ENCODE measurements at places on chromosomes 1 and 21.

- no peak for DNase-seq
These were observed 125.8 kb downstream of the NTMT2 start for GRCh38 chr1:170271430-170272161.

GRCh38 chr1:214416417-214416816 is 135.0 kb downstream of the PTPN14 start:
- no peak for DNase-seq

DNA sequence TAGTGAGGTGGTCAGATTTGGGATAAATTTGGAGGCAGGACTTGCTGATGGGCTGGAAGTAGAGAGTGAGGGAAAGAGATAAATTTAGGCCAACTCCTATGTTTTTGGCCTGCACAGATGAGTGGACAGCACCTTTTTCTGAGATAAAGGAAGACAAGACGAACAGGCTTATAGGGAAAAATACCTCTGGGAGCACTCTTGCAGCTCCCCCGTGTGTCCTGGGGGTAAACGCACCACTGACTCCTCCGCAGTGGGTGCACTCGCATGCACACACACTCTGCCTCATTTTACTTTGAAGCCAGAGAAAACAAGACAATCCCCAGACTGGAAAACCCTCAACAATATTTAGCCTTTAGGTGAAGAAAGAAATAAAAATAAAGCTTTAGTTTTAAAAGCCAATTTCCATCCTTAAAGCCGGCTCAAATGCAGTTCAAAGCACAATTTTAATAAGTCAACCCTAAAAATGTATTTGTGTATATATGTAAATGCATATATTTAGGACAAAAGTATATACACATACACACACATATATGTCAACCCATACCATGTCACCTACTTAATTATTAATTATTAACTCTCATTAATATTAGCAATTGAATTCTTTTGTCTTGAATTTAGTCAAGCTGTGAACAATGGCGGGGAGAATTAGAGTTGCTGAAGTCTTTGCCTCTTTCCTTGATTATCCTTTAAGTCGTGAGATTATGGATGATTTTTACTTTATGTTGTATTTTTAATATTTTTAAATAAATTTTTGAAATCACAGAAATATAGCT is 341.8 kb downstream of the ZNF326 start:
- no peak for DNase-seq

- no peak for DNase-seq
These were observed 365.7 kb upstream of the USP24 start for GRCh38 chr1:55580845-55581332.

DNA sequence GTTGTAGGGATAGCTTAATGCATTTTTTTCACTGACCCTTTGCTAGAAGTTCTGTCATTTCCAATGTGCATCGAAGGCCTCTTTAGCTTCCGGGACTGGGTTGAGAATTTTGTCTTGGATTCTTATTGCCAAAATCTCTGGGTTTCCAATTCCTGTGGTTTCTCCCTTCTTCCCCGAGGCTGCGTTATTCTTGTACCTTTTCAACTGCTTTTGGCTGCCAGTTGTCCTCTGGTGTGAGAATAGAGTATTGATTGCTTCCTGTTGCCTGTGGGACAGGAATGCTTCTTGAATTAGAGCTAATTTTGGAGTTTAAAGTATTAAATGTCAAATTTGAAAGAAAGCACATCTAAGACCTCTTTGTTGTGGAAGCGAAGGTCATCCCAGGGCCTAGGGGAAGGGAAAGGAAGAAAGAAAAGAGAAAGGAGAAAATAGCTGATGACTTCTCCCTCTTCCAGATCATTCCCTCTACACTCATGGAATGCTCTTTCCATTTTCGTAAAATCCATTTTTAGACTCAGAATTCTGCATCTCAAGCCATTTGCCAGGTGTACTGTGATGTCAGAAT is 21.1 kb downstream of the HUNK start:
- no peak for DNase-seq

Data from activated naive CD8-positive, alpha-beta T cell treated with anti-CD3 and anti-CD28 coated beads, Interleukin-2, amount 50 U/mL, for 16 hours (primary cell).